ENCODE measurements at places on chromosomes 3 and 15.

DNA sequence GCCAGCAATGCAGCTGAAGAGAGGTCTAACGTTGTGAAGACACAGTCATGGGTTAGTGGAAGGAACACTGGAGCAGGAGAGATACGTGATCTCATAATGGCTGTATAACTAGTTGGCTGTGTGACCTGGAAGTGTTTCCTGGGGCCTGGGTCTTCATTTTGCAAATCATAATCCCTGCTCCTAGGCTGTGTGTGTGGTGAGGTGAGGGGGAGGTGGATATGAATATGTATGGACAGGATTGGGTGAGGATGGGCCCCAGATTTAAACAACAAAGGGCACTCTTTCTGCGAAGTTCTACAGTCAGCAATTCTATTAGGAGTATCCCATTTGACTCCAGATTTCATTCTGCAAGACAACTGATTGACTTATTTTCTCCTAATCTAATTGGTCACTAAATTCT, 41.3 kb downstream of the ANKRD28 start:
- DNase-seq: no peak

GRCh38 chr3:150296966-150297365, 111.1 kb upstream of the TSC22D2 start:
- no peak for DNase-seq

- no peak for DNase-seq
Measured at GRCh38 chr3:149968216-149968615, 2.5 kb downstream of the PFN2 start.

DNA sequence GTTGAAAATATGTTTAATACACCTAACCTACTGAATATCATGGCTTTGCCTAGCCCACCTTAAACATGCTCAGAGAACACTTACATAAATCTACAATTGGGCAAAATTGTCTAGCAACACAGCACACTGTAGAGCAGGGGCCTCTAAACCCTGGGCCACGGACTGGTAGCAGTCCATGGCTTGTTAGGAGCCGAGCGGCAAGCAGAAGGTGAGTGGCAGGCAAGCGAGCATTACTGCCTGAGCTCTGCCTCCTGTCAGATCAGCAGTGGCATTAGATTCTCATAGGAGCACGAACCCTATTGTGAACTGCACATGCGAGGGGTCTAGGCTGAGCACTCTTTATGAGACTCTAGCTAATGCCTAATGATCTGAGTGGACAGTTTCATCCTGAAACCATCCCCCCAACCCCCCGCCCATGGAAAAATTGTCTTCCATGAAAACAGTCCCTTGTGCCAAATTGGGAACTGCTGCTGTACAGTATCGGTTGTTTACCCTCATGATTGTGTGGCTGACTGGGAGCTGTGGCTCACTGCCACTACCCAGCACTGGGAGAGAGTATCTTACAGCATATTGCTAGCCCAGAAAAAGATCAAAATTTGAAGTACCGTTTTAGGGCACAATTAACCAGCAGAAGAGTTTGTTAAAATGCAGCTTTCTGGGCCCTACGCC, 26.1 kb downstream of the CMSS1 start:
- no peak for DNase-seq

DNA sequence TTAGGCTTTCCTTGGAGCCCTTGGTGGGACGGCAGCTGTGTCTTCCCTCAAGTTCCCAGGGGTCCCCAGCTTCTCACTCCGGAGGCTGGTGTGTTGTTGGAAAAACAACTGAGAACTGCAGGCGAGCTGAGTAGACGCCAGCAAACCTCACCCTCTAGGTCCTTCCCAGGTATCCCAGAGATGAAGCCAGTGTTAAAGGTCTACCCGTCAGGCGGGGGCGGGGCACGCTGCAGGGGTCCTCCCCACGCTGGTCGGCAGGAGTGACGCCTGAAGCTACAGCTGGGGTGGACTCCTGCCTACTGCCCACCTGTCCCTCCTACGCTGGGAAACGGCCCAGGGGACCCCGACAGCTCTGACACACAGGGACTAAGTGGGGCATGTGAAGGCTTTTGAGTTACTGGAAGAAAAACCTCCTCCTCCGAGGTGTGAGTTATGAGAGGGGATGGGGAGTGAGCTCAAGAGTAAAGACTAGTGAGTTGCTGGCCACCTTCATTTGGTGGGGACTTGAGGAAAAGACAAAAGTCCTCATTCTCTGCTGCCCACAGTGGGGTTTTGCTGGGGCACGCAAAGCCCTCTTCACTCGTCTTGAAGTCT, 32.2 kb upstream of the SNRPA1 start:
- DNase-seq: no peak

DNA sequence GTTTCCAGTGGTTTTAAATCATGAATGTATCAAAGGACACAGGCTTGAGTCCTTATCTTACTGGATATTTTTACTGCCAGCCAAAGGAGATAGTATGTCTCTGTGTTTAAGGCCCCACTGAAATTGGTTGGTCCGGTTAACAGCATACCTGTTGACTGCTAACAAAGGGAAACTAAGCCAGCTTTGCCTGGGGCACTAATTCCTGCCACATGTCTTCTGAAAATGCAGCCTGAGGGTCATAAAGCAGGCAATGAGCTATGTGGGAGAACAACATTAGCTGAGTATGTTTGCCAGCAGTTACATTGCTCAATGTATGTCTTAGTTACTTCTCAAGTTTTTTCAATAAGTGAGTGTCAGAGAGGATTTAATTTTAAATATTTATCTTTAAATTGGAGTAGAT, 12.4 kb downstream of the PLS1 start:
- DNase-seq: no peak

- DNase-seq: peak; percentile 16
Measured at GRCh38 chr3:69012100-69012799, 1.2 kb downstream of the EOGT start.

DNA sequence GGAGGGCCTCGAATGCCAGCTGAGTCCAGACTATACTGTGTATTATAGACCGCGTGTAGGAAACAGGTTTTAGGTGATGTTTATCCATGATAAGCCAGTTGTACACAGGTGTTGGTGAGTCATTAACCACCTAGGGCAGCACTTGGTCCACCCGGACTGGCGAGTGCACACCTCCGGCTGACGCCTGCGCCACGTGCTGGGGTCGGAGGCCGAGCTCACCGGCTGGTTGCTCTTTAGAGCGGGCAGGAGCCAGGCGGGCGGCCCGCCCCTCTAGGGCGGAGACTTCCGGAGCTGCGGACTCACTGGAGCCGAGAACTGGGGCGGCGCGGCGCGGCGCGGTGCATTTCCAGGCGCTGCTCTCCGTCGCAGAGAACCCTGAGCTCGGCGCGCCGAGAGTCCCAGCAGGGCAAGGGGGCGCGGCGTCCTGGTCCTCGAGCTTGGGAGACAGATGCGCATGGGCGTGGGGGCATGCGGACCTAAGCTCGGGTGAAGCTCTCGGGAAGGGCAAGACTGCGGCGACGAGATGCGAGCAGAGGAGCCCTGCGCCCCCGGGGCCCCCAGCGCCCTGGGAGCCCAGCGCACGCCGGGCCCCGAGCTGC, at the start of gene ESYT3:
ESYT3 (plus strand) TSS at position 341 of the 599 bp plus-strand sequence; CDS start at position 524, 183 bp downstream.
- DNase-seq: peak; percentile 47

DNA sequence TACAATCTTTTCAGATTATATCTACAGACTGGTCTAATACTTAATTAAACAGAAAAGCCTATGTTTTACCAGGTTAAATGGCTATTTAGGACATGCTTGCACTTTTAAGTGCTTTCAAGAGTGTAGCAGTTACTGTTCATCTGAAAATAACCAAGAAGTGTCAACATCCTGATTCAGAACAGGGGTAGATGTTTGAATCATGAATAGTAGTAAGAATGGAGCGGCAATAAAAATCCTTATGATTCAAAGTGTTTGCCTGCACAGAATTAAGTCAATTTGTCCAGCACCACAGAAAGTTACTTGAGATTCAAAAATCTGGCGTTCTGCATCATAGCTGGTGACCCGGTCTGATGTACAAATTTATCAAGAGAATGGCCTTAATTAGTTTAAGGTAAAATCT, 48.3 kb downstream of the GREM1 start:
- DNase-seq: no peak

- DNase-seq: no peak
Measured at GRCh38 chr15:69535101-69535638, 82.6 kb downstream of the RPLP1 start.

DNA sequence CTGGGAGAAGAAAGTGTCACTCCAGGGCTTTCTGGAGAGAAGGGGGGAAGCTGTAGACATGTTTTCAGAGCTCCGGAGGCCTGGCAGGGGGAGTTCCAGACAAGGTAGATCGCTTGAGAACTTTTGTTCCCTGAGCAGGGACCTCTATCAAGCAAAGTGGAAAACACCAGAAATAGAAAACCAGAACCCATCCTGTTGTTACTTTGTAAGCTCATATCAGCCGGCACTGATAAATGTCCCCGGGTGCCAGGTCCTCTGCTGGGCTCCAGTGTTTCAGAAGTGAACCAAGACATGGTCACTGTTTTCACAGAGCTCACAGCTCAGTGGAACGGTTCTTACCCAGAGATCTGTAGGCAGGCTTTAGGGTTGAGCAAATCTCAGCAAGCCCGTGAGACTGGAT, 13.5 kb downstream of the HDDC3 start:
- DNase-seq: no peak

DNA sequence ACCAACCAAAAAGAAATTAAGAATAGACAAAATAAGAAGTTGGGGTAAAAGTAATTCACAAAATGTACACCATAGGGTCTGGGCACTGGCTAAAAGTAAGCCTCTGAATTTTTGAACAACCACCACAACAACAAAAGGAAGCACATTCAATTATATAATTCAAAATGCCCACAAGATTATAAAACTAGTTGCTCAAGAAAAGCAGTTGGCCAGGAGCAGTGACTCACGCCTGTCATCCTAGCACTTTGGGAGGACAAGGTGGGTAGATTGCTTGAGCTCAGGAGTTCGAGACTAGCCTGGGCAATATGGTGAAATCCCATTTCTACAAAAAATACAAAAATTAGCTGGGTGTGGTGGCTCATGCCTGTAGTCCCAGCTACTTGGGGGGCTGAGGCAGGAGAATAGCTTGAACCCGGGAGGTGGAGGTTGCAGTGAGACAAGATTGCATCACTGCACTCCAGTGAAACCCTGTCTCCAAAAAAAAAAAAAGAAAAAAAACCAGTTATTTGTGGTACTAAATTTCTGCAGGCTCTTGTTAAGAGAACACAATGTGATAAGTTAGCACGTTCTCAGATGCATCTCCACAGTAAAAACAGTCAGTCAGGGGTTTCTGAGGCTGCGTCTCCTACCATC, 6.6 kb upstream of the ATP11B start:
- no peak for DNase-seq

DNA sequence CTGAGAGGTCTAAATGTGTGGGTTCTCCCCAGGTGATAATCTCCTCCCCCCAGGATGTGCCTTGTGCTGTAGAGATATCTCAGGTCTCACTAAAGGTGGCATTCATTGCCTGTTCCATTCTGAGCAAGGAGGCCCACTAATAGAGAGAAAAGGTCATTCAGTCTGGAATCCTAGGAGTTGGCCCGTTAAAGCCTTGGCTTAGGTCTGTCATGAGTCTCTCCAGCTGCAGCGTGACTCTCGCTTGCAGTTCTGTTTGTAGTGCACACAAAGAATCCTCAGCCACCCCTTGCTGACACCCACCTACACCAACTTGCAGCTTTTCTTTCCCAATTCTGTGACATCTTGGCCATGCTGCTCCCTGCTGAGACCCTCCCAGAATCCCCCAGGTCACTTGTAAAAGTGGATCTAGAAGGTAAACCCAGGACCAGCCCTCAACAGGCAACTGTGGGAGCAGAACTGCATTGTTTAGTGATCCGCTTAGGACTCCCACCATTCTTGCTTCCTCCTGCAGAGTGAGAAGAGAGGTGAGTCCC, 17.7 kb downstream of the MAGEF1 start:
- DNase-seq: no peak

GRCh38 chr3:9846931-9847488, 3.2 kb upstream of the RPUSD3 start:
- DNase-seq: no peak

- no peak for DNase-seq
Measured at GRCh38 chr15:52104532-52105004, 8.0 kb downstream of the BCL2L10 start.

DNA sequence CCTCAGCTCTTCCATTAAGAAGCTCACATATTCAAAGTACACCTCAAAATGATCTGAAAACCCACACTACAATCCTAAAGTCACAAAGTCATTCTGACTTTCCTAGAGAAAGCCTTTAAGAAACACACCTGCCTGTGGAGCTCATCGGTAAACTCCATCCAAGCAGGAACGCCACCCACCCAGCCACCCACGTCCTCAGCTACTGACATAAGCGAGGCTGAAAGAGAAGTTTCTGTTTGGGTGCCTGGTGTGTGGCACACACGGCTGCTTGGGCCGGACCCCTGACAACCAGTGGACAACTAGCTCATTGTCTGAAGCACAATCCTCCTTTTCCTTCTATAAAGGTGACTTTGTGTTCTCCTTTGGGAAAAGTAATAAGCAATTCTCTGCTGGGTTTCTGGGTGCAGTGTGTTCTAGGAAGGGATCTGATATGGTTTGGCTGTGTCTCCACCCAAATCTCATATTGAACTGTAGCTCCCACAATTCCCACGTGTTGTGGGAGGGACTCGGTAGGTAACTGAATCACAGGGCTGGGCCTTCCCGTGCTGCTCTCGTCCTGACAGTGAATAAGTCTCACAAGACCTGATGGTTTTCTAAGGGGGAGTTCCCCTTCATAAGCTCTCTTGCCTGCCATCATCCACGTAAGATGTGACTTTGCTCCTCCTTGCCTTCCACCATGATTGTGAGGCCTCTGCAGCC, 26.1 kb downstream of the FAM174B start:
- no peak for DNase-seq

DNA sequence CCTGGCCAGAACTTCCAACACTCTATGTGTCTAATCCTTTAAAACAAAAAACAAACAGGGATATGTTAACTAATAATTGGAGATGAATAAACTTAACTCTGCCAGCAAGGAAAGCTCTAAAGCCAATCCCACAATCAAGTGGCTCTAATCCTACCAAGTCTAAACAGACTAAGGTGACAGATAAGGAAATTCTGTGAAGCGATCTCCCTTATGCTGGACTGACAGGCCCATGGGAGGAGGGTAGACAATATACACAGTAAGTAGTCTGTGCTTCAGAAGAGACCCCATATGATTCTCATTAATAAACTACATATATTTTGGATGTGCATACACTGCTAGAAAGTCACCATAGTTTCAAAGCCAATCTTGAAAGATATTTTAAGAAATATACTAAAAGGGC, 10.1 kb downstream of the VPS13C start:
- DNase-seq: no peak

DNA sequence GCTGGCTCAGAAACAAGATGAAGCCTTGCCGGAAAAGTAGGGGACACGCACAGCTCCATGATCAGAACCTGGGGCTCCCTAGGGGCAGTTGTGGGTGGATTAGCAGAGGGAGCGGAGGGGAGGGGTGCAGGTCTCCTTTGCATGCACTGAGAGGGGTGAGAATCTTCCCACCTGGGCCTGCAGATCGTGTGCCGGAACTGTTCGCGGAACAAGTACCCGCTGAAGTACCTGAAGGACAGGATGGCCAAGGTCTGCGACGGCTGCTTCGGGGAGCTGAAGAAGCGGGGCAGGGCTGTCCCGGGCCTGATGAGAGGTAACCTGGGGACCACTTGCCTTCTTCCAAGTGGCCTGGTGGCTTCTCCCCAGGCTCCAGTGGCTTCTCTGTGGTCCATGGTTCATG, 24.5 kb upstream of the NR2C2 start:
- DNase-seq: no peak

Measured in activated naive CD4-positive, alpha-beta T cell treated with anti-CD3 and anti-CD28 coated beads, Interleukin-2, amount 50 U/mL, for 16 hours (primary cell).